ENCODE measurements at places on chromosomes 11 and 22.

DNA sequence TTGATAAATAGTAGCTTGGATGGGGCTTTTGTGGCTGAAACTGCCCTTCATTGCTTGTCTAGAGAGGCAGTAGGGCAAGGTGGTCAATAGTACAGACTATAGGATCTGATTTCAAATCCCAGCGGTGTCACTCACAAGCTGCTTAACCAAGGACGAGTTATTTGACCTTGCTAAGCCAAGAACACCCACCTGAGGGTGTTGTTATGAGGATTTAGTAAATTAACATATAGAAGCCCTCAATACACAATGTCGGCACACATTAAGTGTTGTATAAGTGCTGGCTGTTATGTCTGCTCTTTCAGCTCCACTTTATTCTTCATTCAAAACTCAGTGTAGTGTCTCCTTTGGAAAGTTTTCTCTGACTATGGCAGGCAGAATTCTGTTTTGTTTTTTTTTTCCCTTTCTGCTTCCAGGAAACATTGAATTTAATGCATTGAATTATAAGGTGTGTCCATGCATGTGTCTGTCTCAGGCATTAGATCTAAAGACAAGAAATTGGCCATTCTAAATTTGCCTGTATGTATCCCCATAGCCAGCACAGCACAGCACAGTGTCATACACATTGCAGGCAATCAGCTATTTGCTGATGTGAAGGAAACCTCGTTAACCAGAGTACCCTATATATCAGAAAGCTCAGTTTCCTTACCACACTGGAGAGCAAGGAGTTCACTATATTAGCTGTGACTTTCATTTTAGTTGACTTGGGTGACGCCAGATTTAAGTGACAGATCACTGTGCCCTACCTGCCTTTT lies 212.1 kb downstream of the NELL1 start:
- DNase-seq, result no peak

DNA sequence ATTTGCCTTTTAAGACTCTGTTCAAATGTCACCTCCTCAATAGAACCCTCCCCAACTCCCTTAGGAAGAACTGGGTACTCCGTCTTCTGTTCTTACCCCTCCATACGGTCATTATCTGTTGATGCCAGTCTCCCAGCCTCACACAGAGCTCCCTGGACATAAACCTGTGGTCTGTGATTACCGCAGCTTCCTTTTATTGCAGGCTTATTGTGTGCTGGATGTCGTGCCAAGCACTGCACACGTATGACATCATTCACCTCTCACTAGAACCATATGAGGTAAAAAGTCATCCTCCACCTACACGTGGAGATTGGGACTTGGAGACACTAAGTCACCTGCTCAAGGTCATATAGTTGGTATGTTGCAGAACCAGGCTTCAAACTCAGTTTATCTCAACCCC lies 15.3 kb downstream of the PTPN5 start:
- no peak for DNase-seq

DNA sequence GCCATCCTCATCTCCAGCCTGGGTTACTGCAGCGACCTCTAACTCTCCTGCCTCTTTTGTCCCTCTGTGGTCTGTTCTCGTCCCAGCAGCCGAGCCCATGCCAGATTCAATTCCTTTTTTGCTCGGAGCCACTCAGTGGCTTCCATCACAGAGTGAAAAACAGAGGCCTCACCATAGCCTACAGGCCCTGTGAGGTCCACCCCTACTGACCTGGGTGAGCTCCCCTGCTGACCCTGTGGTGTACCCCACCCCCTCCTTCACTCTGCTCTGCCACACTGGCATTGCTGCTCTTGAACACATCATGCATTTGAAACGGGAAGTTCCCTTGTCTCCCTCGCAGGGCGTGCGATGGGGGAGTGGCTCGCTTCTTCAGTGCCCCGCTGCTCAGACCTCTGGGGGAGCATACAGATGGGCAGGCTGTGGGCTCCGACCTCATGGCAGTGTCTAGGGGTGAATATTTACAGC lies 2.1 kb downstream of the AIP start:
- no peak for DNase-seq

DNA sequence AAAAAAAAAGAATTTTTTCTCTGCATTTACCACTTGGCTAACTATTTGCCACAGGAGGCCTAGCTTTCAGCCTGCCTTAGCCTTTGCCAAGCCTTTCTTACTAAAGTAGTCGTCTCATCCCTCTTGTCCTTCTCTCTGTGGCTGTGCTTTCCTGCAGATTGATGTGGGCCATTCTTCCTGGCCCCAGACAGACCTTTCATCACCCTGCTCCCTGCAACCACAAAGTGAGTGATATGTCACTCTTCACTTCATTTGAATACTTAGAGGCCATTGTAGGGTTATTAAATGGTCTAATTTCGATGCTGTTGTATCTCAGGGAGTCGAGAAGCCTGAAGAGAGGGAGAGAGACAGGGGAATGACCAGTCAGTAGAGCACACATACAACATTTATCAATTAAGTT lies 37.6 kb downstream of the ART5 start:
- no peak for DNase-seq

- DNase-seq, result no peak
Observed at GRCh38 chr11:118124929-118125535, 27.6 kb downstream of the SCN4B start.

GRCh38 chr11:61054927-61055562 lies 47.2 kb upstream of the CD5 start:
- DNase-seq, result no peak

- no peak for DNase-seq
Observed at GRCh38 chr11:57273448-57274058, 36.5 kb upstream of the APLNR start.

GRCh38 chr11:64771861-64772260 lies 6.5 kb downstream of the SF1 start:
- no peak for DNase-seq

DNA sequence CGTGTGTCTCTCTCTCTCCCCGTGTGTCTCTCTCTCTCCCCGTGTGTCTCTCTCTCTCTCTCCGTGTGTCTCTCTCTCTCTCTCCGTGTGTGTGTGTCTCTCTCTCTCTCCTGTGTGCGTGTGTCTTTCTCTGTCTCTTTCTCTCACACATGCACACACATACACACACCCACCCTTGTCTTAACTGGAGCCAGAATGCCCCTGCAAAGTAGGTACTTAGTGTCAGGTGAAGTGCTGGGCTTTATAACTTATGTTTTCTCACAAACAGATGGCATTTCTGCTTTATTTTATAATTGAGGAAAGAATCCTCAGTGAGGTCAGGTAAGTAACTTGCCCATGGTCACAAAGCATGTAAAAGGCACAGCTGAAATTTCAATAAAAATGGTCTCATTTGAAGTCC lies 106.0 kb downstream of the CSNK2A3 start:
- no peak for DNase-seq
